Left kidney (tissue), 8 donors: ENCODE measurements at places on chromosomes 6 and 20. TPM values are rescaled to one million over a fixed set of nuclear protein-coding genes. Genes with fewer than 3 reads are reported as not detected.

- DNase-seq: no peak
Observed at GRCh38 chr6:30480536-30481156, 8.7 kb upstream of the HLA-E start.

DNA sequence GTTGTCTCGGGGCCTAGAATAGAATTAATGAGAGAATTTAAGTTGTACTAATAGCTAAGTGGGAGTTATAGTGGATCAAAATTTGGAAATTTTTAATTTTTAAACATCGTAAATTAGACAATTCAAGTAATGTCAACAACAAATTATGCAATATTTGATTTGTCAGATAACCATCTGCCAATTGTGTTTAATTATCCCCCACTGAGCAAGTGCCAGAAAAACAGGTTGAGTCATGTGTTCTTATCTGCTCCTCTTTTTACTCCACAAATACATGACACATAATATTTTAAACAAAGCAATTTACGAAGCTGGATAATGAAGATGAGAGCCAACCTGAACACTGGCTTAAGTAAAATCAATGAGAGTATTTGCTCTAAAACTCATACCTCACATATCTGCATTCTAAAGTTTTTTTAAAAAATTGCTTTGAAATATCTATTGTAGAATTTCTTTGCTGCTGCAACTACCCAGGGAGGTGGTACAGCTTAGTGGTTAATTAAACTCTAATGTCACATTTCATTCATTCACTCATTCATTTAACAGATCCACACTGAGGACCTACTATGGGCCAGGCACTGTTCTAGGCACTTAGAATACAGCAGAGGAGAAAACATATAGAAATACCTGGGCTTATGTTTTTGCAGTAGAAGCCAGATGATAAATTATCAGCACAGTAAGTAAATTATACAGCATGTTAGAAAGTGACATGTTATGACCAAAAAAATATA, 57.1 kb upstream of the MAP7 start:
- DNase-seq: no peak

DNA sequence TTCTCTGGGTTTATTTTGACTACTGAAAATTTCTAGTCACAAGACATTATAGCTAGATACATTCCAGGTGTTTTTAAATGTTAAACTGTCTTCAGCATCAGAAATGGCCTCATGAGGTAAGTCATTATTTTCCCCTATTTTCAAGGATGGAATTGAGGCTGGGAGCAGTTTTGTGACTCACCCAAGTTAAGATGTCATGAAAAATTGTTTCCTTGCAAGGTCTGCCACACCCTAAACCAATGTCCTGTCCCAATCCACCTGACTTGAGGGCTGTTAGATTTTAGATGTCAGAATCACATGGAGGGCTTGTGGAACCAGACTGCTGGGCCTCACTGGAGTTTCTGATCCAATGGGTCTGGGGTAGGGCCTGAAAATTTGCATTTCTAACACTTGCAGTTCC, 16.9 kb downstream of the SLC22A3 start:
- no peak for DNase-seq

The THBS2 gene
- polyA plus RNA-seq: 7.3 TPM

- no peak for DNase-seq
Observed at GRCh38 chr20:7214081-7214740, 446.7 kb downstream of the BMP2 start.

DNA sequence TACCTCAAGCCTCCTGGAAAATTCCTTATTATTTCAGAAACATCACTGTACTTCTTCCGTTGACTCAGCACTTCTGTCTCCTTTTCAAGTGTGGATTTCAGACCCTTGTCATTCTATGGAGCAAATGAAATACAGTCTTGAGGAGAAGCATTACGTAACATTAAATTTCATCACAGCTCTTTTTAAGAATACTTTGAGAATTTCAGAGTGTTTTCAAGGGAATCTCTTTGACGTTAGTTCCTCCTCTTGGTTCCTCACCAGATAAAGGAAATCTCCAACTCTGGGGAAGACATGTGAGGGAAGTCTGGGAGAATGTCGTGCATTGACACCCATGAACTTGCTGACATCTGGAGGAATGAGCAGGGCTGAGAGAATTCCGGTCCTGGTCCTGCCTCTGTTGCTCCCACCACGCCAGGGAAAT, 32.3 kb downstream of the UST start:
- no peak for DNase-seq

The C6orf15 gene
- polyA plus RNA-seq: not detected

DNA sequence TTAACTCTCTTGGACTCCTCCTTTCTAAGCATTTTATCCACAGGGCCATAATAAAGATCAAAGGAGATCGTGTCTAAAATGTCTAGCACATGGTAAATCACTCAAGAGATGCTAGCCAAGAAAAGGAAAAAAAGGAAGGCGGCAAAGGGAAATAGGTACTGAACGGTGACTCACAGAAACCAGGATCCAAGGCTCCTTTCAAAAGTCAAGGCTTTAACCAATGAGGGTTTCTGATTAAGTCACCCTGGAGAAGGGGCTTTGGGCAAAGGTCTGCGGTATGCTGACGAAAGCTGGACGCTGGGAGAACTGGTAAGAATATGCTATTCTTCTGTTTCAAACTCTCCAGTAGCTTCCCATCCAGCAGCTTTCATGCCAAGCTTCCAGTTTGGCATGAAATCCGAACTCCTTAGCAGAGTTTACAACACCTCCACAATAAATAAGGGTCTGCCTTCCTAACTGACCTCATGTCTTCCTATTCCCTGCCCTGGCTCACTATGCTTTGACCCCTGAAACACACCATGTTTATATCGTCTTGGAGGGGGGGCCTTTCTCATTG, 1.0 kb downstream of the TOMM34 start:
- no peak for DNase-seq

The TAF8 gene
- 27.7 TPM for polyA plus RNA-seq

DNA sequence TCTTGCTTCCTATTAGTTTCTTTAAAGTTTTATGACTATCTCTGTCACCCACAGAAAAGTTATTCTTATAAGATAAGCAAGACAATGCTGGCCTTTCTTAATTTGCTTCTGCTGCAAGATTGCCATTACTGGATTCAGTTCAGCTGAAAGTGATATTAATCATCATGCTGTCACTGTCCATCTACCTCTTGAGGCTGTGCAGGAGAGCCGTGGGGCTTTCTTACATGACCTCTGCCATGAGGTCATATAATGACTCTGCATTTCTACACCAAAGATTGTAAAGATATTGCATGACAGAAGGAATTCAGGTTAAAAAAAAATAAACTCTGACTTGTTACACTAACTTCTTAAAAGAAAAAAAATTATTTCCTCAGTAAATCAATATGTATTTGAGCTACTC, 106.9 kb downstream of the TRDN start:
- no peak for DNase-seq

The LRRN4 gene
- 12.2 TPM for polyA plus RNA-seq

DNA sequence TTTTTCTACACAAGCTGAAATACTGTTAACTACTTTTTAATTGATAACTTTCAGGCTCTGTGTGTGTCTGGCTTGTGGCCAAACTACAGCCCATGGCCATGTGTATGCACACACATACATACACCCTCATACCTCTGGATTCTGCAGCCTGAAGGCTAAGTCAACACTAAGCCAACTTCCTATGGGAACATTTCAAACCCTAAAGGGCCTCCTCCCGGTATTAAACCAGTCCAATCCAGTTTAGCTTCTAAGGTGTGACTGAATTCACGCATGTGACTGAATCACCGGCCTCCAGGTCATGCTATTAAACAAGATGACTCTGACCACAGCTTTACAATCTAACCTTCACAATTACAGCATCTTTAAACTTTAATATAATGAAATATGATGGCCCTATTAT, 20.7 kb upstream of the DST start:
- no peak for DNase-seq

DNA sequence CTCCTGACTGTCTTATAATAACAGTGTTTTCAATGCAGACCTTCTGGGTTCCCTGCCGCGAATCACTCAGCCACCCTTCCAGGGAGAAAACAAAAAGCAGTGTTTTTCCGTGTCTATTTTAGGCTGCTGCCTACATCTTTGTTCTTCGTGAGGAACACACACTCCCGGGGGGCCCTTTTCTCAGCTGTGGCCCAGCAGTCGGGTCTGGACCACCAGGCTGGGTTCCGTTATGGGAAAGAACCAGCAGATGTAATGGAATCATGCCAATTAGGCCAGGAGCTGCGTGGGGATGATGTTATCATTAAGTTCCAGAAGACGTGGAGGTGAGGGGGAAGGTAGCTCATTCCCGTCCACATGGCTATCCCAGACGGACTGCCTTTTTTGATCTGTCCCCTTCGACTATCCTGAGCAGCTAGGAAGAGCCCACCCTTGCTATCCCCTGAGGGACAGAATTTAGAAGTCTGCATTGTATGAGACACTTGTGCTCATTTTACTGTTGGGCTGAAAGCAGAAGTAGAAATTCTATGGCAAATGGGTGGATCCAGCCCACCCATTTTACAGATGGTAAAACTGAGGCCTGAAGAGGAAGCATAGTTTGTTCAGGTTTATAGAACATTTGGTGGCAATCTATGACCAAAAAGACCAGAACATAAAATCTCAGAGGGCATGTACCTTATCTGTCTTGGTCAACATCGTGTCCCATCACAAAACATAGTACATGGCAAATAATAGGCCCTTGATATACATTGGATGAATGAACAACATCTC, 54.5 kb downstream of the KCNB1 start:
- DNase-seq: no peak

The COL19A1 gene
- polyA plus RNA-seq: 4.0 TPM

DNA sequence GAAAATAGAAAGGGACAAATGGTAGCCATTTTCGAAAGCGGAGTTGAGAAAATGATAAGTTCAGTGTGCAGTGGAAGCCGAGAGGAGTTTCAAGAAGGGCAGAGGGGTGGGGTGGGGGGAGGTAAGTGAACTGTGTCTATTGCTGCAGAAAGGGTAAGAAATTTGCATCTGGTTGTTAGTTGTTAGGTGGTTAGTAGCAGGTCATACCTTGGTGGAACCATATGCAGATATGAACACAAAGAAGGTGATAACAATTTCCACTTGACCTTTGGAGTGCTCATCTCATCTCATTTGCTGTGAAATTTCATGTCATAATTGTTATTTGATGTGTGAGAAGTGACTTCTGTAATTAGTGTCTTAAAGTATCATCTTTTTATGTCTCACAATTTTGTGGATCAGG, 288.2 kb downstream of the QKI start:
- DNase-seq: no peak

The PDYN gene
- 0.52 TPM for polyA plus RNA-seq

The SLC25A27 gene
- 69.6 TPM for polyA plus RNA-seq

GRCh38 chr6:124964764-124965105, 2.5 kb downstream of the RNF217 start:
- DNase-seq: no peak

DNA sequence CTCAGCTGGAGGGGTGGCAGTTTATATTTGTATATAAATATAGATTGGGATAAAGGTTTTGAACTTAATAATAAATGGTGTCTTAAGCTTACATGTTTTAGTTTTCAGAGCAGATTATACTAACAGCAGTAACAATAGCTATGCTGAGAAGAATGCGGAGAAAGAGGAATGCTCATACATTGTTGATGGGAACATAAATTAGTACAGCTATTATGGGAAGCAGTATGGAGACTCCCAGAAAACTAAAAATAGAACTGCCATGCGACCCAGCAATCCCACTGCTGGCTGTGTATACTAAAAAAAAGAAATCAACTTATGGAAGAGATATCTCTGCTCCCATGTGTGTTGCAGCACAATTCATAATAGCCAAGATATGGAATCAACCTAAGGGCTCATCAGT, 127.9 kb downstream of the BCKDHB start:
- peak; percentile 20 for DNase-seq

The PAX1 gene
- not detected for polyA plus RNA-seq

DNA sequence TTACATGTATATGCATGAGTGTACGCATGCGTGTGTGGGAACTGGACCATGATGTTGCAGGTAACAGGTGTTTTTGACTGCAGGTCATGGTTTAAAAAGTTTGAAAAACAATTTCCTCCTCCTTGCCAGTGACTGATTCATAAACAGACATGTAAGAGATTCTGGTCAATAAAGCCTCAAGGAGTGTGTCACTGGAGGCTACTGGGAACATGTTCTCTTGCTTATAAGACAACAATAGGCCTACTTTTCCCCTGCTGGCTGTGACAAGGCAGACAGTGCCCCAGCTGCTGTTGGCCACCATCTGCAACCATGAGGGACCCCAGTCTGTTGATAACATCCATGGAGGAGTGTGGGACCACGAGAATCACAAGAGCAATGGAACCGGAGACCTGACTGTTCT, 12.7 kb downstream of the LEMD2 start:
- no peak for DNase-seq

GRCh38 chr6:129105793-129106192, 222.9 kb downstream of the LAMA2 start:
- no peak for DNase-seq
